Effector CD4-positive, alpha-beta T cell (primary cell): ENCODE measurements at places on chromosomes 7 and 10.

GRCh38 chr10:95275726-95276366 is 15.0 kb downstream of the PDLIM1 start:
- DNase-seq, result no peak

DNA sequence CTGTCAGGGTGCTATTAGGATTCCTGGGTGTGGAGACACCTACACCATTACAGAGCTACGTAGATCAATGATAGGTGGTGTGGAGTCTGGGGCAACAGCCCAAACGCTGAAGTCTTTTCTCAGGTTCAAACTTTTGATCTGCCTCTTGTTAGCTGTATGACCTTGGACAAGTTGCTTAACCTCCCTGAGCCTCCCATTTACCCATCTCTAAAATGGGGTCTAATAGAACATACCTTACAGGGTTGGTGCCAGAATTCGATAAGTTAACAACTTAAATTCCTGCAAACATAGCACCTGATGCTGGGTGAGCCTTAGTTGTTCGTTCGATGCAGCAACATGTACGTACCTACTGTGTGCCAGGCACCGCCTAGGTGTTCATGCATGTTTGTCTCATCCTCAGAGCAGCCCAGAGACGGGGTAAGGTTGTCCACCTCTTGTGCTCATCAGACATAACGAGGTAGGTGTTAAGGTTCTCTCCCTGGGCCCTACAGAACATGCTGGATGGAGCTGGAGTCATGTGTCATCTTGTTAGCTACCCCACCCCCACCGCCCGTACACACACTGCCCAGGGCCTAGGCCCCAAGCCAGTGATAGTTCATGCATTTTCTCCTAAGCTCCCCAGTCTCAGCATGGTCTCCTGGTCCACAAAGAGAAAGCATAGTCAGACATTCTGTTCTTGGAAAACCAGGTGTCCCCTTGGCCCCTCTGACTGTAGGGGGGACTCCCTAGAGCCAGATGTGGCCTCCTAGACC is 41.0 kb upstream of the SLC29A3 start:
- no peak for DNase-seq

- DNase-seq, result no peak
Observed at GRCh38 chr7:108311446-108312168, 144.6 kb downstream of the NRCAM start.

DNA sequence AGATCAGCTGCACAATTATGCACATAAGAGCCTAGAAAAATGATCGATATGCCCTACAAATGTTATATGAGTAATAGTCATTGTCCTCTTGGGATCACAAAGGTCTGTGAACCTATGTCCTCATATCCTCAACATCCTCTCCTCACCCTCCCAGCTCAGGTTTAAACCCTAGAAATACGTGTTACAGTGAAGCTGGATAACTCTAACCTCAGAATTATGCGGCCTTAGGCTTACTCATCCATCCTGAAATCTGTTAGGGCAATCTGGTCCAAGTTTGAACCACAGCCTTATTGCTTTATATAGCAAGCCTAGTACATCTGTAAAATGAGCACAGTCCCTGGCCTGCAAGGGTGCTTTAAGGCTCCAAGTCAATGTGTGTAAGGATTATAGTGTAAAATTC is 84.2 kb upstream of the FRMD4A start:
- DNase-seq, result no peak

GRCh38 chr10:34488476-34489130 is 326.5 kb downstream of the PARD3 start:
- DNase-seq, result no peak

GRCh38 chr10:132443983-132444876 is 47.2 kb downstream of the PWWP2B start:
- no peak for DNase-seq

DNA sequence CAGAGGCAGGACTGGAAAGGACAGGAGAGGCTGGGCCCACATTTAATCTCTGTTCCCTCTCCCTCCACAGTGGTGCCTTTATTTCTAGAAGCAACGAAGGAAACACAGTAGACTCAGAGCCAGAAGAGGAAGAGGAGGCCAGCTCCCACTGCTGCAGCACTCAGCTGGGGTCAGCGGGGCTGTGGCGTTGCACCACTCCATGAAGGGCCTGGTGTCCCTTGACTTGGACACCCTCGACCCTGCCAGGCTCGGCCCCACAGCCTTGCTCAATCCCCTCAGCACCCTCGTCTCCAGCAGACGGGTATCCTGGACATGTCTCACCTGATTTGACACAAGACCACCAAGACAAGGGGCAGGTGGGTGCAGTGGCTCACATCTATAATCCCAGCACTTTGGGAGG is 38.8 kb downstream of the PRKAG2 start:
- no peak for DNase-seq

GRCh38 chr10:125679436-125679835 is 3.5 kb downstream of the TEX36 start:
- DNase-seq, result no peak

DNA sequence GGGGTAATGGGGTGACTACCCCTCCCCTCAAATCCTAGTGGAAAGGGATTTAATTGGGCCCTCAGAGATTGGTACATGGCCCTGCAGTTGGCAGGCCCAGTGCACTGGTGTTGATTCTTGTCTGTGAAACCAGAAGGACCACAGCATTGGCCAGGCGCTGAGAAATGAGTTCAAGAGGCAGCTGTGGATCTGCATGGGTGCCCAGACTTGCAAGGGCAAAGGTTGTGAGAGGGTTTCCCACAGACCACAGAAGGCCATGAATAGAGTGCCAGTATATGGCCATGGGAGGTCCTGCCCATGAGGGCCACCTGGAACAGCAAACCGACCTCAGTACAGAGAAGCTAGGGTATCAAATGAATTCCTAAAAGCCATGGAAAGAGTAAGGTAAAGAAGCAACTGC is 32.9 kb downstream of the TMEM168 start:
- DNase-seq, result no peak

DNA sequence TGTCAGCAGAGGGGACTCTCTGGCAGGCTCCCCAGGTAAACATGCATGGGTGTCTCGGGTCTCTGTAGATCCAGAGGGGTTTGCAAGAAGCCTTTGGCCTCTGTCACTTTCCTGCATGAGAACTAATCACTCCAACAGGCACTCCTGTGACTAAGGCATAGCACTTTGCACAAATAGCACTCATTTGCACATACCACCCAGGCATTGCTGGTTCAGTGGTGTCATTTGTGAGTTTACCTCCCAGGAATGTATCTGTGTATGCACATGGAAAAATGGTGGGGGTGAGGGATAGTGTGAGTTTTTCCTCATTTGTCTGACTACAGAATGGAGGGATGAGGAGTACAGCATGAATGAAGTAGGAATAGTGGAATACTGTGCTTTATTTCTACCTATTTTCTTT is 39.5 kb downstream of the CNNM1 start:
- no peak for DNase-seq

- DNase-seq, result no peak
Observed at GRCh38 chr10:49115796-49116508, 630 bp upstream of the VSTM4 start.

GRCh38 chr10:13715100-13715499 is 128.3 kb downstream of the PRPF18 start:
- no peak for DNase-seq

GRCh38 chr10:1788401-1788800 is 51.1 kb upstream of the ADARB2 start:
- no peak for DNase-seq

DNA sequence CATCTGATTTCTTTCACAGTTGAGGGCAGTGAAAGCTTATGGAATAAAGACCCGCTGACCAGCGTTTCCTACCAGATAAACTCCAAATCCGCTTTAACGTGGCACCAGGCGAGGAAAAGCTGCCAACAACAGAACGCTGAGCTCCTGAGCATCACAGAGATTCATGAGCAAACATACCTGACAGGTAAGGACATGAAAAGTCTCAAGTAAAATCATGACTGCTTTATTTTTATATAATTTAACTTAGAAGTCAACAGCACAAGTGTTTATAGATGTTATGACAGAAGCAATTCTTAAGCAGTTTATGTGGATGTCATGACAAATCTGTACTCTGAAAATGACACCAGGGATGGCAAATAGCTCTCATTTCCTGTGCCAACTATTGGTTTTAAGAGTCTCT is 24.5 kb downstream of the MRC1 start:
- no peak for DNase-seq

GRCh38 chr7:105249216-105249615 is 139.5 kb downstream of the SRPK2 start:
- no peak for DNase-seq

DNA sequence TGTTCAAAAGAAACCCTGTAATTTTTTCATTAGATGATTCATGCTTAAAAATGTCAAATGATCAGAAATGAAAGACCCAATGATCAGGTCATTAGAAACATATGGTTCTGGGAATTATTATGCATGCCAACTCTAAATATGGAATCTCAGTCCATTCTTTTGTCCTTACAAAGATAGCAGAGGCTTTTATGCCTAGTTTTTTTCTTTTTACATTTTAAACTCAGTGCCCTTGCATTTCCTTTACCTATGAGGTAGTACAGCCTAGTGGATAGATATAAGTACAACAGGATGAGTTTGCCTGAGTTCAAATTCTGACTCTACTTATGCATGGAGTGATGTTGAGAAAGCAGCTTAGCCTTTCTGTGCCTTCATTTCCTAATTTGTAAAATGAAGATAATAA is 392.9 kb downstream of the SUGCT start:
- no peak for DNase-seq

GRCh38 chr10:30454744-30455510 is 20.9 kb downstream of the MAP3K8 start:
- DNase-seq, result no peak

DNA sequence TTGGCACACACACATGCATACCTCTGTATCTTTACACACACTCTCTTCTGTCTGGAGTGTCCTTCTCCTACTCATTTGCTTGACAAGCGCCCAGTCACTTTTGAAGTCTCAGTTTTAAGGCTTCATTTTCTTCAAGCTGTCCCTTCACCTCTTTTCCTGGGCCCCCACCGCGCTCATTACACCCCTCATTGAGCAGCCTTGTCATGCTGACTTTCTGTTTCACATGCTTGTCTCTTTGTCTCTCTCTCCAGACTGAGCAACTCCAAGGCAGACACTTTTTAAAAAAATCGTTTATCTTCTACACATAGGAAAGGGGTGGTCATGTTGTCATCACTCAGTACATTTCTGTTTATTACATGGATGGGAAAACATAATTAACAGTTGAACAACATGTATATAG is 225.2 kb upstream of the FZD1 start:
- DNase-seq, result no peak

GRCh38 chr10:89258881-89259280 is 7.3 kb upstream of the LIPA start:
- no peak for DNase-seq

- no peak for DNase-seq
Observed at GRCh38 chr10:103781329-103782061, 73.9 kb downstream of the SH3PXD2A start.

DNA sequence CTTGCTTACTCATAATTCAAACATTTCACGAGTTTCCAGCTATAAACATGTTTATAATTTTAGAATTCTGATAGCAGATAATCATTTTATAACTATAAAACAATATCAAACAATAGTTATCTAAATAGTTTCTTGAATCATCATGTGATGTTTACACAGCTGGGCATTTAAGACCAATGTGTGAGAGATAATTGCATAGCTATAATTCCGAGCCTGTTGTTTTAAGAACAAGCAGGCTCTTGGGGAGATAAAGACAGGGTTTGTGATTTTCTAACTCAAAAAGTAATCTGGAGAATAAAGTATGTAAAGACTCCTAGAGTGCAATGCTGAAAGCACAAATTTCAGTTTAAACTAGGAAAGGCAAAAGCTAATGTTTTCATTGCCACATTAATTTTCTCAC is 331.2 kb downstream of the LRRTM3 start:
- DNase-seq, result no peak

DNA sequence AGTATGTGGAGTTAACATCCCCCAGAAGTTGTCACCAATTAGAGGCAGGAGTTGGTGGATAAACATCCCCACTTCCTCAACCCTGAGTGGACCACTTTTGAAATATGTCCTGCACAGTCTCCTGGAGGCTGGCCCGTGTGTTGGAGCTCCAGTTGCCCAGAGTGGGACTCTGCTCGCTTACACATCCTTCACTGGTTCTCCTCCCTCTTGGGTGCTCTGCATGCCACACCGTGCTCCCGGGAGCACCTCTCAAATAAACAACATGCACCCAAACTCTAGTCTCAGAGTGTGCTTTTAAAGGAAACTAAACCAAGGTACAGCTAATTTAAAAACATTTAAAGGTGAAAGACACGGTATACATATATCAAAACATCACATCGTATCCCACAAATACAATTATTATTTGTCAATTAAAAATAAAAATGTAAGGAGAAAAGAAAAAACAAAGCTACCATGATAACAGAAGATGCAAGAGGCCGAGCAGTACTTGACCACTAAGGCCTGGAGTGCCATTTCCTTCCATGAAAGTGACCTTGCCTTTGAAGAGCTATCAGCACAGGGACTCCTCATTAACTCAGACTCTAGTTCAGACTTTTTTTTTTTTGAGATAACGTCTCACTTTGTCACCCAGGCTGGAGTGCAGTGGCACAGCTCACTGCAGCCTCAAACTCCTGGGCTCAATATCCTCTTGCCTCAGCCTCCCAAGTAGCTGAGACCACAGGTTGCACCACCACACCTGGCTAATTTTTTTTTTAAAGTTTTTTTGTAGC is 47.8 kb upstream of the SAMD8 start:
- no peak for DNase-seq

DNA sequence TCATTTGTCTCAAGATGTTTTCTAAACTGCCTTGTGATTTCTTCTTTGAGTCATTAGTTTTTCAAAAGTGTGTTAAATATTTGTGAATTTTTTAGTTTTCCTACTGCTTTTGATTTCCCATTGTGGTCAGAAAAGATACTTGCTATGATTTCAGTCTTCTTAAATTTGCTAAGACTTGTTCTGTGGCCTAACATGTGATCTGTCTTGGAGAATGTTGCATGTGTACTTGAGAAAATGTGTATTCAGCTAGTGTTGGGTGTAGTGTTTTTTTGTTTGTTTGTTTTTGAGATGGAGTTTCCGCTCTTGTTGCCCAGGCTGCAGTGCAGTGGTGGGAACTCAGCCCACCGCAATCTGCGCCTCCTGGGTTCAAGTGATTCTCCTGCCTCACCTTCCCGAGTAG is 28.6 kb downstream of the BMPR1A start:
- no peak for DNase-seq

DNA sequence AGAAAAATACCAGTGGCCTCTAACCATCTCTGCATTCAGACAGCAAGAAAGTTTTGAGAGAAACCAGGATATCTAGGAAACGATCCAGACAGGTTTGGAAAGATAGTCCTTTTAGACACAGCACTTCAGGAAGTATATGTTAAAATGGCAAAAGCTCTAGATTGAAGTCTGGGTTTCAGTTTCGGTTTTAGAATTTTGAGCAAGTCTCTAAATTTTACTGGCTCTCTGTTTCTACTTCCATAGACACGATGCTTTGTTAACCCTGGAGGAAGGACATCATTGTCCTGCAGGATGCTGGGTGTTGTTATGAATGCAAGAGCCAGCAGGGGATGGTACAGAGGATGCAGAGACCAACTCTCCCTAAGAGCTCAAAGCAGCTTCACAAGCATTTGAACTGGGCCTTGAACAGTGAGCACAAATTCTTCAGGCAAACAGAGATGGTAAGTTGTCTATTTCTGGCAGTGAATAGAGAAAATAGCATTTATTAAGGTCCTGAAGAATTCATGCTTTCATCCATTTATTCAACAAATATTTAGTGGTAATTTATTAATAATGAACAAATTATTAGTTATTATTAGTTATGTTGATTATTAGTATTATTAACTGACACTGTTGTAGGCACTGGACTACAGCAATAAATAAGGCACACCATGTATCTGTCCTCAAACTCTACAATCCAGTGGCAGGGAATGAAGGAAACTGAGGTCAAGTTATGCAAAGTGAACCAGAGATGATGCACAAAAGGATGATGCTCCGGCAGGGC is 152.7 kb upstream of the NRP1 start:
- DNase-seq, result no peak
